PC-9 (cell line): ENCODE measurements at places on chromosomes 6 and 20. TPM values are rescaled to one million over a fixed set of nuclear protein-coding genes. Genes with fewer than 3 reads are reported as not detected.

DNA sequence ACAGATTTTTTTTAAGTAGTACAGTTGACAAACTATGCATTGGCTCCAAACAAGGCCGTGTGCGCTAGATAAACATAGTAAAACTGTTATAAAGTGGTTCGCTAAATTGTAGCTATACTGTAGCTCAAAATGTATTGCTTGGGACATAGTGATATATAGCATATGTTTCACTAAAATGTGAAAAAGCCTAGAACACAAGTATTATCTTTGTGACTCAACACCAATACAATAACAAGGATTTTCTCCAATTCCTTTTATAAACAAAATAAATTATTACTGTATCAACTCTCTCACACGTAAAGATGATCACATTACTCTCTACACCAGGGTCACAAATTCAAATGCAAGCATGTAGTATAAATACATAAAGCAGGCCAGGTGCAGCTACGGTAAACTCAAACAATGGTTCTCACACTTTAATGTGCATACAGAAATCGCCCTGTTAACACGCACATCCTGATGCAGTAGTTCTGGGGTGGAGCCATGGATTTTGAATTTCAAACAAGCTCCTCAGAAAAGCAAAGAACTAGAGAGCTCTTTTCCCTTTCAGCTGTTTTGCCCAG is 214.6 kb downstream of the GMDS start:
- H3K4me1 ChIP-seq, result peaks cover 30% of the 10 kb centered on the region
- H3K4me3 ChIP-seq, result no peak overlapping the region

- no peaks in the 10 kb centered on the region for H3K4me1 ChIP-seq
- peak; percentile 55 for DNase-seq
- H3K36me3 ChIP-seq, result no peaks in the 10 kb centered on the region
- peaks cover 39% of the 10 kb centered on the region for H3K27me3 ChIP-seq
These were observed 161.3 kb upstream of the AGPAT4 start for GRCh38 chr6:161434921-161435747.

DNA sequence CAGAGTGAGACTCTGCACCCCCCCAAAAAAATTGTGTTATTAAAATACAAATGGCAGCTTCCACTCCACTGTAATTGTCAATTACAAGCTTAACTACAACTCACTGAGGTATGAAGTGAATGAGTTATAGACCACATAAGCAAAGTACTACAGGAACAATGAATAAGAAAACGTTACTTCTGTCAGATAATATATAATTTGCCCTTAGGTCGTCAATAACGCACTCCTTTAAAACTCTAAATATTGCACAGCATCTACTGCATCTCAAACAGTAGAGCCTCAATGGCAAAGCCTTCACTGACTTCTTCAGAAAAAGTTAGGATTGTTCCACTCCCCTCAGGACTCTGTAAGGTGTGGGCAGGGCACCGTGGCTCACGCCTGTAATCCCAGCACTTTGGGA is 2.0 kb upstream of the HBS1L start:
- H3K36me3 ChIP-seq, result no peaks in the 10 kb centered on the region
- no peak for DNase-seq
- H3K27me3 ChIP-seq, result no peaks in the 10 kb centered on the region
- H3K4me1 ChIP-seq, result peaks cover 22% of the 10 kb centered on the region

DNA sequence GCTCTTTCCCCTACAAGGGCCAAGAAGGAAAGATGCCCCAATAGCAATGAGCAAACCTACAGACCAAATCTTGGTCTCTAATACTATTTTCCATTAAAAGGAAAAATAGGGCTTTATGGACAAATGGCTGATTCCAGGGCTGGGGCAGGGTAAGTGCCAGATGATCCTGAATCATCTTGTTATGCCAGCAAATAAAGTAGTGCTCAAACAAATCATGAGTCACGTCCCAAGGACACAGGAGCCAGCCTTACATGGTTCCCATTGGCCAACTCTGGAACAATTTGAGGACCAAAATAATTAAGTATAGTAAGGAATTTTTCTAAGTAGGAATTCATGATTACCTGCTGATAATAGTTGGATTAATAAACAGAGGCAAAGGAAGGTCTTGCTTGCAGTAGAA is 53.2 kb upstream of the NKX2-4 start:
- H3K4me1 ChIP-seq, result no peaks in the 10 kb centered on the region
- no peak overlapping the region for H3K4me3 ChIP-seq
- H3K36me3 ChIP-seq, result no peaks in the 10 kb centered on the region
- no peak overlapping the region for H3K27ac ChIP-seq
- DNase-seq, result no peak

GRCh38 chr20:37309936-37310590 is 20.6 kb downstream of the MANBAL start:
- H3K36me3 ChIP-seq, result no peaks in the 10 kb centered on the region
- no peak for DNase-seq
- H3K4me1 ChIP-seq, result no peaks in the 10 kb centered on the region
- H3K27ac ChIP-seq, result no peak overlapping the region
- H3K4me3 ChIP-seq, result no peak overlapping the region

DNA sequence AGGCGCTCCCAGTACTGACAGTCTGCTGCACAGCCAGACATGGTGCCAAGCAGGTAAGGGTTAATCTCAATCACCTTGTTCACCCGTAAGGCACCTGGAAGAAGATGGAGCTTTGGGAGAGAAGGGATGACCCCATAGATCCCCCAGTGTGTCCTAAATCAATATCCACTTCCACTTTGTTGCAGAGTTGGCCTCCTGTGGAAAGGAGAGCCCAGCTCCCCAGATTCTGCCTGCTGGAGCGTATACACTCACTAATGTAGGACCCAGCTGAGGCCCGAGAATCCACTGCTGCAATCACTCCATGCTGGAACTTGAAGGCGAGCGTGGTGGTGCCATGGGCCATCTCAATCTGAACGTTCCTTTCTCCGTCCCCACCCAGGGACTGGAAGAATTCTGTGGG is 1.2 kb downstream of the PSMB8 start:
- no peak overlapping the region for H3K27ac ChIP-seq
- peaks cover 6% of the 10 kb centered on the region; the same call in 1 of the 2 replicates for H3K4me1 ChIP-seq
- H3K4me3 ChIP-seq, result peak overlapping the region; percentile 91; the same call in 1 of the 2 replicates
- no peak for DNase-seq
- H3K27me3 ChIP-seq, result no peaks in the 10 kb centered on the region
- H3K36me3 ChIP-seq, result no peaks in the 10 kb centered on the region

Gene C20orf202
- total RNA-seq, result not detected in 2 replicates

Gene TNFRSF6B
- not detected in 2 replicates for total RNA-seq

Gene CST5
- total RNA-seq, result 0.93 and 2.2 TPM in 2 replicates

Gene BNIP5
- not detected in 2 replicates for total RNA-seq

Gene DNMT3B
- total RNA-seq, result 5.7 and 8.0 TPM in 2 replicates

Gene HMGA1
- total RNA-seq, result 1,825 and 1,951 TPM in 2 replicates
